ENCODE measurements at places on chromosomes 7 and 10. TPM values are rescaled to one million over a fixed set of nuclear protein-coding genes. Genes with fewer than 3 reads are reported as not detected.

DNA sequence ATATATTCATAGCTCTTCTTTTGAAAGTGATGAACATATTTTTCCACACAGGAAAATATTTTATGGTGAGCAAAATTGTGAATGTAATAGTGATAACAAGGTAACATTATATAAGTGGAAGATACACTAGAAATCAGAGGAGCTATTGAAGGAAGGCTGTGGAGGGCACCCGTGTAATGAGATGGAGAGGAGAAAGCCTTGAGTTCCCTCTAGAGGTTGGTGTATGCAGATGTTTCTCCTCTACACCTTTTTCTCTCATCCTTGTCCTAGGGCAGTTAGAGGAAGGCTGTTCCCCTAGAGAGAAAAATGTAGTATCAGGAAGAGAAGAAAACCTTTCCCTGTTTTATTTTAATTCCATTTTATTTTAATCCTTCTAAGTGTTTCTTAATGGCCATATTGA is 54.6 kb upstream of the NRG3 start:
- no peak for DNase-seq

DNA sequence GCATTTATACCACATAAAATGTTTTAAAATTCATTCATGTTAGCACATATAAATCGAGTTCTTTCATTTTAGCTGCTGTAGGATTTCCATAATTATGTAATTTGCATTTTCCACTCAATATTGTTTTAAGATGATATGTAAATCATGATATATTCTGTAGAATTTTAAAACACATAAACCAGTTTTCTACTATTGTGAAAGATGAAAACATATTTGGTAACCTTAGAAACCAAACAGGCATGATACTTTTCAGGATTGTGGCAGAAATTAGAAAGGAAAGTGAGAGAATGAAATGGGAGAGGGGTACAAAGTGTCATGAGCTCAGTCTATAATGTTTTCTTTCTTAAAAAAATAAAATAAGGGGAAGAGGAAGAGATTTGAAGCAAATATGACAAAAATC is 269.3 kb downstream of the PPP1R3A start:
- no peak for DNase-seq

DNA sequence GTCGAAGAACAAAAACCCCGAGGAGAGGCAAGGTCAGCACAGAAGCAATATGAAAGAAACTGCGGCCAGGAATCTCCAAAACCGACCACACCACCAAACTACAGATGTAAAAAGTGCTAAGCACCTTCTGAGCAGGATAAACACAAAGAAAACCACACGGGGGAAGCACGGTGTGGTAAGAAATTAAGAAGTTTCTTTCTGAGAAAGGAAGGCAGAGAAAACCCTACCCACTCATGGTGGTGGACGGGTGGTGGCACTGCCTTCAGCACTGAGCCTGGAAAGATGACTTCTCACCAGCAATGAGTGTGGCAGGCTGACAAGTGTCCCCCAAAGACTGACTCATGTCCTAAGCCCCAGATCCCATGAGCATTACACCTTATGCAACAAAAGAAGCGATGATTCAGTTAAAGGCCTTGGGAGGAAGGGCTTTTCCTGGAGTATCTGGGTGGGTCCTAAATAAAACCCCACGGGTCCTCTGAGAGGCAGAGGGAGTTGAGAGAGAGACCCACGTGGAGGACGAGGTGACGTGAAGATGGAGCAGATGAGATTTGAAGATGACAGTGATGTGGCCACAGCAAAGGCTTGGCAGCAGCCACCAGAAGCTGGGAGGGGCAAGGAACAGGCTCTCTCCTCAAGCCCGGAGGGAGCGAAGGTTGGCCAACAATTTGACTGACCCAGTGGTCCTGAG is 124.9 kb downstream of the DLG5 start:
- DNase-seq = no peak

DNA sequence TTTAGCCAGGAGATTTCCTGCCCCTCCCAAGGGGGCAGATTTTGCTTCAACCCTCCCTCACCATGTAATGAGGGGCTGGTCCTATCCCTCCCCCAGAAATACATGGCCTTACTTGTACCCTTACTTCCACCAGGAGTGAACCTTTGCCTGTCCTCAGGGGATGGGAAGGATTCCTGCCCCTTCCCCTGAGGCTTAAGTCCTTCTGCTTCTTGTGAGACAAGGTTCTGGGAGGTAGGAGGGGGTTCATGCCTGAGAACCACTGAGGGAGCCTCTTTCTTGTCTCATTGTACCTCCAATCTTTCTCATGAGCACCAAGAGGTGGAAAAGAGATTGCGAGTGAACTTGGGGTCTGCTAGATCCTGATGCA is 19.5 kb upstream of the MUC3A start:
- DNase-seq = no peak

DNA sequence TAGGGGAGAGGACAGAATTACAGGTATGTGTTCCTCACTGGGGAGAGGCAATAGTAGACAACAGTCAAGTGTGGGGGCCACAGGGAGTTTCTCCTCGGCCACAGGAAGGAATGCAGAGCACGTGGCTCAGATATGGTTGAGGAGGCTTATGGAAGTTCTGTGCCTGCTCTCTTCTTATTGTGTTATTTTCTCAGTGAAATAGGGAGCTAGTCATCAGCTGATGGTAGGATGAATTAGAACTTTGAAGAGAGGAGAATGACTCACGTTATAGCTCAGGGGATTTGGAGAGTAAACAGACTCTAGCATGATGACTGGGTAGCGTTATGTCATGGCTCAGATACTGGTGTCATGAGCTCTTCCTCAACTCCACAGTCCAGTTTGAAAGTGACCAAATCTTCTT is 308.3 kb upstream of the IGFBP3 start:
- DNase-seq = no peak

DNA sequence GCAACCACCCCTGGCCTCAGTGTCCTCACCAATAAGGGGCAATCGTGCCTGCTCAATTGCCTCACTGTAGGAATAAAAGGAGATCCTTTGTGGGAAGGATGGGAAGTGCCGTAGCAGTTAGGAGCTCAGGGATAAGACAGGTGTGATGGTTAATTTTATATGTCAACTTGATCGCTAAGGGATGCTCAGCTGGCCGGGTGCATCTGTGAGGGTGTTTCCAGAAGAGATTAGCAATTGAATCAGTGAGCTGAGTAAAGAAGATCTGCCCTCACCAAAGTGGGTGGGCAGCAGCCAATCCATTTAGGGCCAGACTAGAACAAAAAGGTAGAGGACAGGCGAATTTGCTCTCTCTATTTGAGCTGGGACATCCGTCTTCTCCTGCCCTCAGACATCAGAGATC is 46.3 kb downstream of the BUB3 start:
- DNase-seq = no peak

DNA sequence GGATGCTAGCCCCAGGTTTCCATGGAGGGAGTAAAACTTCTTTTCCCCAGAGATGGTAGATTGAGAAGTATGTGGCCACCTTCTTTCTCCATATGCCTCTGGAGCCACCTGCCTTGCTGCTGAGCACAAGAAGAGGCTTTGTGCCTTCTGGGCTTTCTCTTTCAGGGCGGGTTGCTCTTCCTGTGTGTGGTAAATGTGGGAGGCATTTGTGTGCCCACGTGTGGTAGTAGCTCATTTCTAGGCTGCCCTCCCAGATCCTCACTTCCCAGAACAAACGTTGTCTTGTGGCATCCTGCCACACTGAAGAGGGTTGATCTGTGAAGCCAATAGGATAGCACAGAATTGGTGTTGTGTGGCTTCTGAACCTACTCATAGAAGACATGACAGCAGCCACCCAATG is 342.0 kb upstream of the PODXL start:
- no peak for DNase-seq

ACTL6B gene
- total RNA-seq = not detected
